ENCODE measurements at places on chromosomes 12 and 14.
A peak's percentile ranks its signal among the peaks of the same experiment; 100 is the strongest.

GRCh38 chr12:110670161-110670701 lies 18.7 kb downstream of the HVCN1 start:
- DNase-seq, result peak; percentile 32

GRCh38 chr14:76761136-76761959 lies at the start of gene VASH1:
Gene VASH1, plus strand, starts transcription at chr14:76761468. Its CDS starts 1,354 bp downstream, at chr14:76762822.
- peak; percentile 61 for DNase-seq

GRCh38 chr12:126163984-126164383 lies 1098.7 kb downstream of the AACS start:
- DNase-seq, result no peak

GRCh38 chr12:8493084-8493483 lies 20.2 kb upstream of the CLEC4D start:
- peak; percentile 25 for DNase-seq

DNA sequence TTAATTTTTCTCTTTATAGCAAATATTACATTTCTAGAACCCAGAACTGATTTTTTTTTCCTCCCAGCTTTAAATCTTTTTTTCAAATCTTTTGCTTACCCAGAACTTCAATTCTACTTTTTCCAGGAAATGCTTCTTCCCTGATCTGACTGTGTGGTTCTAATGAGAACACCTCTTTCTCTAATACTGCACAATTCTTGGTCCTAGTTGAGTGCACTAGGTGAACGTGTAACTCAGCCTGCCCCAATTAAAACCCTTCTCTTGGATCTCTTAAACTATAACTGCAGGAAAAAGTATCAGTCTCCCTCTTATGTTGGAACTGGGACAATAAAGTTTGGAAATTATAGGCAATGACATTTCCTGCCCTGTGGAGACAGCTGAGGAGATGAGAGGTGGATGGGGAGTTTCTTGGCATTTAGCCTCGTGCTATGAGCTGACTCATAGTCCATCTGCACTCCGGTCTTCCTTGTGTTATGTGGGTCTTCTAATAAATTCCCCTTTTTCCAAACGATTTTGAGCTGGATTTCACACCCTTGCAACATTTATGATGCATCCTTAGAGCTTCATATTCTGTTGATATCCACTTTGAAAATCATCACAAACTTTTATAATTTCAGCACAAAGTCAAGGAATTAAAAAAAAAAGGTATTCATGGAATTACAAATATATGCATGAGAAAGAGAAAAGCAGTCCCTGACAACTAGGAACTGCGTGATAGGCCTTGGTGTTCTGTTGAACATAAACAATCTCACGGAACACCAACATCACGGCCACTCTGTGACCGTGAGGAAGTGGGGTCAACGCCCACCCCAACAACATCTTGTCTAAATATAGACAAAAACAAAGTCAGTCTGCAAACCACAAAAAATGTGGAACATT lies 52.4 kb downstream of the BRMS1L start:
- no peak for DNase-seq

GRCh38 chr14:32561520-32561919 lies 232.4 kb downstream of the AKAP6 start:
- DNase-seq, result no peak

GRCh38 chr14:100662879-100663760 lies 63.6 kb upstream of the DLK1 start:
- peak; percentile 60 for DNase-seq

GRCh38 chr14:68633131-68633991 lies 159.5 kb downstream of the ZFP36L1 start:
- no peak for DNase-seq

GRCh38 chr12:4829793-4830162 lies 79.9 kb upstream of the KCNA1 start:
- DNase-seq, result no peak

GRCh38 chr12:29054858-29055663 lies 94.0 kb upstream of the FAR2 start:
- DNase-seq, result no peak

- DNase-seq, result no peak
Measured at GRCh38 chr12:16019136-16019535, 108.0 kb downstream of the DERA start.

DNA sequence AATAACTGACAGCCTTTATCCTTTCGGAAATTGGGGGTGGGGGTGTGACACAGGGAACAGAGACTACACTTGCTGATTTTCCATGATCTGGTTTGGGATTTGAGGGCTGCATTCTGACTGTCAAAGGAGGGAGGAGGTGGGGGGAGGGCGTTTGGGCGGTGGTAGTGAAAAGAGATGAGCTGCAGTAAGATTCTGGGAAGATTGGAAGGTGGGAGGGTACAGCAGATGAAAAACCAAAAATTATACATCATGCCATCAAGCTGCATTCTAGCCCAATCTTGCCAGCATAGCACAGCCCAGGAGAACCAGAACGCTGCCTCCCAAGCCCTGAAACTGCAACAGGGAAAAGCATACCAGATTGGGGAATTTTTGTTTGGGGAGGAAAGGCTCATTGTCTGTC lies 2.4 kb downstream of the RND1 start:
- no peak for DNase-seq

- DNase-seq, result no peak
Measured at GRCh38 chr12:24889411-24889810, 59.5 kb downstream of the BCAT1 start.

DNA sequence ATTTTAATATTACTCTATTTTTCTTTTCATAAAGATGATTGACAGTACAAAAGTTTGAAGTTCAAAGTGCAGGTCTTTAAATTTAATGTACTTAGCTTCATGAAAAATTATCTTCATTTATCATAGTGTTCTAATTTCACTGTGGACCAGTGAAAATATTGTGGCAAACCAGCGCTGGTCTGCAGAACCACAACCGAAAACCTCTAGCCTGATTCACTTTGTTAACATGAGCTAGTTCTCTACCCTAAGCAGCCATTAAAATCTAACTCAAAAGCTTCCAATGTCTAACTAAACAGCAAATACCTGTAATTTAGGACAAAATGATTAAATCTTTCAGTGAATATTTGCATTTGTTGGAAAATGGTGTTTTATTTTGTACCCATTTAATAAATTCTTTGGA lies 161.1 kb upstream of the TMTC2 start:
- no peak for DNase-seq

GRCh38 chr14:95533391-95533821 lies 1.4 kb upstream of the GLRX5 start:
- DNase-seq, result no peak

DNA sequence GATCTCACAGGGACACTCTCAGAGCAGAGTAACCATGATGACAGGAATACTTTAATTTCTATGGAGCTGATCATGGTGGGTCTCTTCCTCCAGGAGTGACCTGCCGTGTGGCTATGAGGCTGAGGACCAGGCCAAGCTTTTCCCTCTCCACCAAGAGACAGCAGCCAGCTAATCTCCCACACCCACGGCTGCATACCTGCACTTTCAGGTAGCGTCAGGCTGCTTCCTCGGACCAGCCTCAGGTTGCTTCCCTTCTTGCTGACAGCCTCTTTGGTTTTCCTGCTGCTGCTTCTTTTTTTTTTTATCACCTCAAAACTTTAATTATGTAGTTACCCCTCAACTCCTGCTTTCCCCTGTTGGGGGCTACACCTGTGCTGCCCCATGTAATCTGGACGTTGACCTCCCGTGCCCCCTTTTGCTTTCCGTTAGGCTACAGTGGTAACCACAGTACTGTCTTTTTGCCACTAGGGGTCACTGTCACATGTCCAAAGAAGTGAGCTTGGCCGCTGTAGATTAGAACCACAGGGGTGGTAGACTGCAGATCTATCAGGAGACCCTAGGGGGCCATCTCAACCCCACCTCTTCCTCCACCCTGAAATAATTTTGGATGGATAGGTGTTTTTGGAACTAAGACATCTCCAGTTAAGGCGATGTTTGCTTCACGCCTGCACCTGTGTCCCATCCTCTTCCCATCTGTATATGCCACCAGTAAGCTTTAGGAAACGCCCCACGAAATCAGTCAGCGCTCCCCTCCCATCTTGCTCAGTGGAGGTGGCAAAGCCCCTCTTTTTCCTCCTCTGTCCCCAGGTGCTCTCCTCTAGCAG lies 7.8 kb upstream of the PIP4K2C start:
- DNase-seq, result peak; percentile 60

- DNase-seq, result no peak
Measured at GRCh38 chr14:21268617-21269251, 508 bp downstream of the HNRNPC start.

- DNase-seq, result no peak
Measured at GRCh38 chr12:51403159-51403558, 12.0 kb upstream of the GALNT6 start.

Measured in activated CD8-positive, alpha-beta memory T cell treated with anti-CD3 and anti-CD28 coated beads, Interleukin-2, amount 50 U/mL, for 4 hours (primary cell).